ENCODE measurements at places on chromosomes 3 and 15.

DNA sequence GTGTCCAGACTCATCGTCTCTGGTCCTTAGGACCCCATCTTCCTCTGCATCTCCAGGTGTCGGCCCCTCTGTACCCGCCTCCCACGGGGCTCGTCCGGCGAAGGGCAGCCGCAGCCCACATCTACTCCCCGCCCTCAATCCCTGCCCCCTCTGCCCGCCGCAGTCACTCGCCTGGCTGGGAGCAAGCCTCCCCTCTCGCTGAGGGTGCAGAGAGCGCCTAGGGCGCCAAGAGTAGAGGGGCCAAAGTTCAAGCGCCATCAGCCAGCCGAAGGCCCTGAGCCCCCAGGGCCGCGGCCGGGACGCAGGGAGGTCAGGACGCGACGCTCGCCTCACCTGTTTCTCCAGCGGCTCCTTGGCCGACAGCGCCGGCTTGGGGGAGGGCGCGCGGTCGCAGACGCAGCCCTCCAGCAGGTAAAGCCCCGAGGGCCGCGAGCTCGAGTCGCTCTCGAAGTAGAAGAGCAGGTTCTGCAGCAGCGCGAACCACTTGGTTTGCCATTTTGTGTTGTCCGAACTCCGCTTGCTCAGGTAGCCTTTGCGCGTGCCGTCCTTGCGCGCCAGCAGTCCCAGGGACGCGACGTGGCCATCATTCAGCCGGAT is 592 bp downstream of the RASGRF1 start:
- DNase-seq: no peak

- no peak for DNase-seq
These were observed 398.5 kb downstream of the ROBO1 start for GRCh38 chr3:79369306-79369705.

DNA sequence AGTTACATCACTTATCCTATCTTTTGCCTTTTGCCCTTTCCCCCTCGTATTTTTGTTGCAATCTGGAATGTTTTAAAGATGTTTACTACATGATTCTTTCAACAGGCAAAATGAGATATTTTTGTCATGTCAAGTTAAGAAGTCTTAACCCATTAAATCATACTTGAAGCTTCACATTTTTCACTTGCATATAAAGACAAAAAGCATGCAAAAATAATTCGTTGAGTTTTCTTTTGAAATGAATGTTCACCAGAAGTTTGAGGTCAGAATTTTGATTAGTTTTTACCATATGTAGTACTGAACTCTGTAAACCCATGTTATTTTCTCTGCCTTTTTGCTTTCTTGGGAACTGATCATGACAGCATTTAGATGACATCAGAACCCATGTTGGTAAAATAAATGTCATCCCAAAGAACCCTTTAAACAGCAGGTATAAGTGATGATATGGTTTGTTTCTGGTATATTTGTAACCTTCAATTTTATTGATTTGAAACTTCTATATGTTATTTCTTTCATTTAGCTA is 188.5 kb downstream of the GHSR start:
- no peak for DNase-seq

- DNase-seq: no peak
These were observed 769.7 kb upstream of the GRM7 start for GRCh38 chr3:6091262-6091661.

DNA sequence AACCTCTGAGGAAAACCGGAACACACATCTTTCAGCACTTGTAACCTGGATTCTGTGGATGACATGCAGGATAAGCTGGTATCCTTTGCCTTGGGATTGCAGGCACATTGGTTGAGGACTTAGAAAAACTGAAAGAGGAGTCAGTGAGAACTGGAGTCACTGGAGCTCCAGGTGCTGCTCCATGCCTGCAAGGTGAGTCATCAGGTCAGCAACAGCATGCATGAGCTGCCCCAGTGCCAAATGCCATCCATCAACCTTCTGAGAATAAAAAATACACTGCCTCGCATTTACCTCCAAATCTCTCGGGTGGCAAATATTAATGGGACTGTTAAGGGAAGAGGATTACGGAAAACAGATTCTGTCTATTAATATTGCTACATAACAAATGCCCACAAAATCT is 729.1 kb downstream of the NTRK3 start:
- no peak for DNase-seq

GRCh38 chr3:114545193-114545592 is 251.4 kb downstream of the TIGIT start:
- DNase-seq: no peak

GRCh38 chr3:195256639-195257453 is 14.1 kb downstream of the XXYLT1 start:
- DNase-seq: no peak

DNA sequence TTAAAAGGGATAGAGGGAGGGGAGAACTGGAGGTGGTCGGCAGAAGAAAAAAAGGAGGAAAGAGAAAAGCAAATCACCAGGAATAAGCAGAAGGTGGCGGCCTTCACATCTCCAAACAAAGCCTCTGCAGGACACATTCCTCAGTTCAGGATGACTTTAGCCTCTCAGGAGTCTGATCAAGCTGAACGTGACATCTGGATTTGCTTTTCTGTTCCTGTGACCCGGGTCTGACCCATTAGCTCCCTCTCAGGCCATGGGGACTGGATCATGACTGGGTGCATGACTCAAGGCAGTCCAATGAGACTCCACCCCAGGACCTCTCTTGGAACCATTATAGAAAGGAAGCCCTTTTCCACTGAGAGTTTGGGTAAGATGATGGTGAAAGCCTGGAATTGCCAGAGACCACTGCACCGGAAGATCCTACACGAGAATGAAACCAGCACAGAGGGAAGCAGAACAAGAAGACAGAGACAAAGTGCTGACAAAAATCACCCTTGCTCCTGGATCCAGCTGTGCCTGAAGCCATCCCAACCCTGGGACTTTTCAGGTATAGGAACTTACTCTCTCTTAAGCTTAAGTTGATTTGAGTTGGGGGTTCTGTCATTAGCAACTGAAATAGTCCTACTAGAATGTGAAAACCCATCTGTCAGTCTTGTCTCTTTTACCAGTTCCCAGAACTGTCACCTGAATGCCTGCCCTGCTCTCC is 45.4 kb upstream of the RAD18 start:
- no peak for DNase-seq

DNA sequence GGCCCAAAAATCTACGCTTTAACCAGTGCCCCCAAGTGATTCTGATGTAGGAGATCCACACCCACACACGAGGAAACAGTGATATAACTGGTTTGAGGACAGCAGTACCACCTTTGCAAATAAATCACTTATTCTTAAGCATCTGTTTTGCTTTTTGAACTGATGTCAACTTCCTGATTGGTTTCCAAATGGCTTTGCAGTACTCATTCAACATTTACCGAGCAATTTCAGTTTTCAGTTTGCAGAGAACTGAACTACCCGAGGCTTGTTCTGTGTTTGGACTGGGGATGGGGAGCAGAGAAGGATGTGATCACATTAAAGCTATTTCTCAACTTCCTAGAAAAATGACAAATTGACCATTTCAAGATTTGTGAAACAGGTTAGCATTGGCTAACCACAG is 1.1 kb upstream of the GYG1 start:
- no peak for DNase-seq

DNA sequence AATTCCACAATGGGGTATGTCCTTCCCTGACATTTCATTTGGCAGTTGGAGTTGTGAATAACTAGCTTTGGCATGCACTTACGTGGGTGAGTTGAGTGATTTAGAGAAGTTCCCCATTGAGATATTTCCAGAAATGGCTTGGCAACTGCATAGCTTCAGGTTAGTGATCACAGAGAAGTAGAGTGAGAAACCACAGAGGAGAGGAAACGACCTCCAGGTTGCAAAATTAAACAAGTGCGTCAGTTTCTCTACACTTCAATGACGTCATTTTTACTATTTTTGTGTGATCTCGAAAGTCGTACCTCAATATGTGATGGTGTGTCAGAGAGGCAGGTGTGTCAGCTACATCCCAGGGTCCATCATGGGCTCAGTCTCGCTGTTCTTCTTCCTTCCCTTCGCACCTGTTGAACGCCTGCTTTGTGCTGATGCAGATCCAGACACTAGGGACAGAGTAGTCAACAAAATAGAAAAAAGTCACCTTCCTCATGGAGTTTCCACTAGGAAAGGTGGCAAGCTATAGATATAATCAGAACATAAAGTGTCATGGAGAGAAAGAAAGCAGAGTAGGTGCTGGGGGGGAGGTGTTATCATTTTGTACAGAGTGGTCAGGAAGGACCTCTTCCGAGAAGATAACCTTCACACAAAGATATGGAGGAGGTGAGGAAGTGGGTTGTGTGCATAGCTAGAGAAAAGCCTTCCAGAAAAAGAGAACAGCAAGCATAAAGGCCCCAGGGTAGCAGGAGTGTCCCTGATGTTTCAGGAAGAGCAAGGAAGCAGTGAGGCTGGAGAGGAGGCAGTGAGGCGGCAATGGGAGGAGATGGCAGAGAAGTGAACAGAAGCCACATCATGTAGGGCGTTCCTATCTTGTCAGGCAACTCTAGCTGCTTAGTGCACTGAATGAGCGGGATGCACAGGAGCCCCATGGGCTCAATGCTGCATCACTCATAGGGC is 75.6 kb downstream of the MCTP2 start:
- no peak for DNase-seq

- no peak for DNase-seq
These were observed 89.4 kb downstream of the EDEM1 start for GRCh38 chr3:5276934-5277333.

GRCh38 chr3:122343654-122344053 is 18.6 kb downstream of the CSTA start:
- DNase-seq: no peak

GRCh38 chr3:127556565-127556964 is 34.0 kb downstream of the TPRA1 start:
- DNase-seq: no peak

DNA sequence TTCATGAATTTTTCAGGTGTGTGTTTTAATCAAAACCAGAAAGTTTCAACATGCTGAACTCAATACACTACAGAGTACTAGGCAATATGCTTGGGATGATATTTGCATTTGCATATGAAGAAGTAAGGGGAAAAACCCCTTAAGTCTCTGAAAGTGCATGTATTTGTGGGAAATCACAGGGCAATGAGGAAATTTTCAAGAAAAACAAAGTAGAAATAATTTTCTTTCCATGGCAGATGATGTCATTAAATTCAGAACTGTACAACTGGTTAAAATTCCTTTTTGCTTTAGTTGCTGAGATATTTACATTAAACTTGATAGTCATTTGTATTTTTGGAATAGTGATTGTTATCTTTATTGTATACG is 294.0 kb upstream of the TBC1D5 start:
- no peak for DNase-seq

DNA sequence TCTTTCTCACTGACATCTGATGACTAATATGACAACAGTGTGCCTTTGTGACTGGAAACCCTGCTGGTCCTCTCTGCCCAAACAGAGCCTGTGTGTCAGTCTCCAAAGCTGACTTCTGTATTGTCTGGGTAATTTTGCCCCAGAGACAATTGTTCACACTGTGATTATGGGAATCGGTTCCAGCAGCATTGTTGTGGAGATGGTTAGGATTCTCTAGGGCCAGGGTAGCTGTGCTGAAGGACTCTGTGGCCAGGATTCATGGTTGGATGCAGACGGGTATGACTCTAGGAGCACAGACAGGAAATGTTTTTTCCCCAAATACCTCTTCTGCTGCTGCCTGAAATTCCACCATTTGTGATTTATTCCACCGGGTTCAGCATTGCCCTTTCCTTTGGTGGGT is 57.5 kb upstream of the ITGA11 start:
- DNase-seq: no peak

DNA sequence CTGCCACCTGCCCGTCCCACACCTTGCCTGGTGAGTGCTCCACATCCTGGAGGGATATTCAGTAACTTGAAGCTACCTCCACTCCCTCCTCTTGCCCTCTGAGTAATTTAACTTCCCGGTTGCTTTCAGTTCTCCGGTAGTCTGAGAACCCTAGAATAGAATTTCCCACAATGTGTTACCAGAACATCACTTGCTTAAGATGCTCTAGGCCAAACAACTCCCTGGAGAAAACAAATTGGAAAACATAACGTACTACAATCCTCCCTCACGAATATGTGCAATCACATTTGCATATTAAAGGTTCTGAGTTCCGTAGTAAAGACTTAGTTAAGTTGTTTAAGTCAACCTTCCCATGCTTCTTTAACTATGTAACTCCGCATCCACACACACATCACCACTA is 44.8 kb downstream of the SLCO2A1 start:
- DNase-seq: no peak

DNA sequence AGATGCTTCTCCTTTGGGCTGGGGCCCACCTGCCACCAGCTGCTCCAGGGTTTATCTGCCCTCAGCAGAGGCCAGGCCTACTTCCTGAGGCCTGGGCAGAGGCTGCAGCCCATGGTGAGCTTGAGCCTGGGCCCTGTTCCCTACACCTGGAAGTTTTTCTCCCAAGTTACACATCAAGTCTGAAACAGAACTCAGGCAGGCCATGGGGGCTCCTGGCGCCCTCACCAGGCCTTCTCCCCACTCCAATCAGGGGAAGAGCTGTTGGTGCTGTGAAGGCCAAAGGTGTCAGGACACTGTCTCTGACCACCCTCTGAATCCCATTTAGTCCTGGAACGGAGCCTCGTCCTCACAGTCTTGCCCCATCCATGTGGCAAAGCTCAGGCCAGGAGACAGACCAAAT is 7.3 kb downstream of the VWA5B2 start:
- DNase-seq: no peak

GRCh38 chr3:1272546-1273265 is 179.9 kb downstream of the CNTN6 start:
- no peak for DNase-seq

GRCh38 chr3:170564664-170565063 is 21.2 kb downstream of the SLC7A14 start:
- DNase-seq: no peak

- DNase-seq: no peak
These were observed 10.1 kb downstream of the MELTF start for GRCh38 chr3:197019535-197019934.

GRCh38 chr3:188133219-188133618 is 20.7 kb upstream of the LPP start:
- DNase-seq: no peak

DNA sequence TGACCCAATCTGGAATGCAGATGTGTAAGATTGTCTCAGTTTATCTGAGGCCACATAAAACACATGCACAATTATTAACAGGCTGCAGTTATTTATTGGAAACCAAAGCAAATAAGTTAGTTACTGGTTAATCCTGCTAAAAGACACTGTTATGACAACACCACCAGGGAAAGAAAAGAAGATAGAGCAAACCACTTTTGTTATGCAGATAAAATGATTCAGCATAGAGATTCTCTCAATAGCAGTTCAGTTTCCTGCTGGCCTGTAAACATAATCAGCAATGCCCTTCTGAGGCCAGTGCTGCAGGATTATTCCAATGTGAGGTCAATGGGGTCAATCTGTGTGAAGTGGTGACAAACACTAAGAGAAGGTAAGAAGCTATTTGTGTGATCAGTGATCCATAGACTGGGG is 244.4 kb downstream of the ZBTB20 start:
- DNase-seq: no peak

Measured in activated CD8-positive, alpha-beta memory T cell treated with anti-CD3 and anti-CD28 coated beads for 1 hour (primary cell).